Caco-2 (cell line): ENCODE measurements at places on chromosomes 16 and 17. TPM values are rescaled to one million over a fixed set of nuclear protein-coding genes. Genes with fewer than 3 reads are reported as not detected.
A peak's percentile ranks its signal among the peaks of the same experiment; 100 is the strongest.

The ODAD4 gene
- total RNA-seq: 0.98 and 1.3 TPM in 2 replicates

DNA sequence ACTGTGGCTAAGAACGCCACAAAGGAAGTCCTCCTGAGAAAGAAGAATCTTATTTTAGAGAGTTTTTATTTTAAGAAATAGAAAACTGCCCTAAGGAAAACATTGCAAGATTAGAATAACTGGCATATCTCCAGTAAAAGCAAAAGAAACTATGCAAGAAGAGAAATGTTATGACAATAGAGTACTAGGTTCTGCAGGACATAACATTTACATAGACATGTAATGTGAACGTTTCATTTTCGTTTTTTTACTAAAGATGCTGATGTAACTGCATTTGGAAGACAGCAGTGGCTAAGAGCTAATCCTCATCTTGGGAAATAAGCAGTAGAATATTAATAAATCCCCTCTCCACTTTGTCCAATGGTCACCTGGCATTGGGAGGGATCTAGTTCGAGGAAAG lies 7.8 kb upstream of the ASGR2 start:
- DNase-seq: no peak
- H3K4me1 ChIP-seq: no peaks in the 10 kb centered on the region
- no peak overlapping the region for H3K27ac ChIP-seq
- no peaks in the 10 kb centered on the region for H3K27me3 ChIP-seq
- no peaks in the 10 kb centered on the region for H3K36me3 ChIP-seq
- no peak overlapping the region for H3K4me3 ChIP-seq

DNA sequence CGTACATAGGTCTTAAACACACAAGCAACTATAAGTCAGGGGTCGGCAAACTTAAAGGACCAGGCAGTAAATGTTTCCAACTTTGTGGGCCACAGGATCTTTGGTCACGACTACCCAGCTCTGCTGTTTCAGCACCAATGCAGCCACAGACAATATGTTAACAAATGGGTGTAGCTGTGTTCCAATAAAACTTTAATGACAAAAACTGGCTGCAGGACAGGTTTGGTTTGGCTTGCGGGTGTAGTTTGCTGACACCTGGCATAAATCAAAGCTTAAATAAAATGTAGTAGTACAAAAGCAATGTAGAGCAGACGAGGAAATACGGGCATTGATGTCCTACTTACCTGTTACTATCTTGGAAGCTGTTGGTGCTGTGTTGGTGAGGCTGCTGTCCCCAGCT lies 84.7 kb downstream of the SLC5A11 start:
- DNase-seq: no peak
- no peaks in the 10 kb centered on the region for H3K4me1 ChIP-seq
- no peaks in the 10 kb centered on the region for H3K27me3 ChIP-seq
- no peak overlapping the region for H3K27ac ChIP-seq

- H3K36me3 ChIP-seq: 0 out of 2 replicates have a peak, but pooled peaks cover 3% of the 10 kb centered on the region
- H3K27ac ChIP-seq: no peak overlapping the region
- no peak for DNase-seq
- H3K4me1 ChIP-seq: no peaks in the 10 kb centered on the region
- H3K27me3 ChIP-seq: no peaks in the 10 kb centered on the region
- no peak overlapping the region for H3K4me3 ChIP-seq
Measured at GRCh38 chr16:70662991-70663523, 16.7 kb downstream of the IL34 start.

The APOBR gene
- total RNA-seq: 0.61 and 0.63 TPM in 2 replicates

GRCh38 chr17:48002916-48003416 lies 32.1 kb downstream of the CDK5RAP3 start:
- no peak overlapping the region for H3K4me3 ChIP-seq
- no peaks in the 10 kb centered on the region for H3K36me3 ChIP-seq

The C16orf92 gene
- not detected in 2 replicates for total RNA-seq

- H3K27me3 ChIP-seq: no peaks in the 10 kb centered on the region
- H3K27ac ChIP-seq: no peak overlapping the region
- no peak for DNase-seq
- H3K4me3 ChIP-seq: no peak overlapping the region
- H3K36me3 ChIP-seq: no peaks in the 10 kb centered on the region
Measured at GRCh38 chr16:87583453-87584131, 18.7 kb upstream of the JPH3 start.

DNA sequence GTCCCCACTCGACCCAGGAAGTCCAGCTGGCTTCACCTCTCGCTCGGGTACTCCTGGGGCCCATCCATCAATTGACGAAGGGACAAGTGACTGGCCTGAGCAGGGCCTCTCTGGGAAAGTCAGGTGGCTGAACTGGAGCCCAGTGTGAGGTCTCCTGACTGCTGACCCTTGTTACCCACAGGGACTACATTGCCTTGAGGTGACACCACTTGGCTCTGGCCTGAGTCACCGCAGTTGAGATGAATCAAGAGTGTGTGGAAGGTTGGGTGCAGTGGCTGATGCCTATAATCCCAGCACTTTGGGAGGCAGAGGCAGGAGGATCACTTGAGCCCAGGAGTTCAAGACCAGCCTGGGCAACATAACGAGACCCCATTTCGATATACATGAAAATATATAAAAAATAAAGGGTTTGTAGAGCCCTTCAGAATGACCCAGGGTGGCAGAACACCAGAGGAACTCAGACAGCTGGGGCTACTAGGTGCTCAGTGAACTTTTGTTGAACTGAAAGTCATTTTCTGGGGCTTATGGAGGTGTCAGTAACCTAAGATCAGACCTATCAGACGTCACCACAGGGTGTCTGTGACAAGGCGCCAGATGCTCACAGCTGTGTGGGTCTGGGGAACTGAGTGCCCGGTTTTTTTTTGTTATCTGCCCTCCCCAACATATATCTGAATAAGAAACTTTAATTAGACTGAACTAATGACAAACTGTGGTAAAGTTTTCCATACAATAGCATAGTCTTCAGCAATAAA lies 14.8 kb upstream of the ZFP90 start:
- H3K4me3 ChIP-seq: no peak overlapping the region
- no peaks in the 10 kb centered on the region for H3K36me3 ChIP-seq

GRCh38 chr16:64153718-64154117 lies 968.1 kb downstream of the CDH11 start:
- H3K4me3 ChIP-seq: no peak overlapping the region
- no peaks in the 10 kb centered on the region for H3K4me1 ChIP-seq
- H3K27ac ChIP-seq: no peak overlapping the region
- no peak for DNase-seq

The TMEM106A gene
- total RNA-seq: 6.9 and 8.0 TPM in 2 replicates

The BCL6B gene
- not detected in 2 replicates for total RNA-seq

GRCh38 chr17:17937201-17937853 lies 34.9 kb downstream of the TOM1L2 start:
- H3K27me3 ChIP-seq: no peaks in the 10 kb centered on the region
- no peak overlapping the region for H3K4me3 ChIP-seq
- no peak for DNase-seq
- H3K36me3 ChIP-seq: no peaks in the 10 kb centered on the region
- H3K27ac ChIP-seq: peak overlapping the region; percentile 76

The SCRN2 gene
- 73.6 and 80.8 TPM in 2 replicates for total RNA-seq

DNA sequence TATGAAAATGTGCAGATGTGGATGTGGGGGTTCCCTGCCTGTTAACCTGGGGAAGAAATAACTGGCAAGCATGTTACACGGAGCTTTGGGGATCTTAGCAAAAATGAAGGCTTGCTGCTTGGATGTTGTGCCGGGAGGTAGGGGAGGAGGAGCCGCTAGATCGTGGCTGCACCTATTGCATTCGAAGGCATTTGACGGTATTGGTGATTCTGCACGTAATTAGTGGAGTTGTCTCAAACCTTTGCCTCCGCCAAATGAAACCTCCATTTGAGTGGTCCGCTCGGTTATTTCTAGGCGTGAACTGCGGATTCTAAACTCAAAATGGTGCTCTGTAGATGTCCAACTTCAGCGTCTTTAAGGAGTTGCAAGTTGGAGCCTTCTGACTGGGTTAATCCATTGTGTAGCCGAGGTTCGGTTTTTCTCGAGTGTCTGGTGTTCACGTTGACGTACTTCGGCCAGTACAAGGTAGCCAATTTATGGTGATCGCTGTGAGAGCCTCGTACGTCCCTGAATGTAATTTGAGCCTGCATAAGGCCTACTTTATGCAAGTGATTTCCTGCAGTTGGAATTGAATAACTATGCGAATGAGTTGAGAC lies 1.5 kb downstream of the TNRC6C start:
- H3K36me3 ChIP-seq: no peaks in the 10 kb centered on the region
- no peaks in the 10 kb centered on the region for H3K27me3 ChIP-seq
- DNase-seq: no peak

The CCDC182 gene
- not detected in 2 replicates for total RNA-seq

The HSD17B2 gene
- 5.1 and 5.2 TPM in 2 replicates for total RNA-seq

DNA sequence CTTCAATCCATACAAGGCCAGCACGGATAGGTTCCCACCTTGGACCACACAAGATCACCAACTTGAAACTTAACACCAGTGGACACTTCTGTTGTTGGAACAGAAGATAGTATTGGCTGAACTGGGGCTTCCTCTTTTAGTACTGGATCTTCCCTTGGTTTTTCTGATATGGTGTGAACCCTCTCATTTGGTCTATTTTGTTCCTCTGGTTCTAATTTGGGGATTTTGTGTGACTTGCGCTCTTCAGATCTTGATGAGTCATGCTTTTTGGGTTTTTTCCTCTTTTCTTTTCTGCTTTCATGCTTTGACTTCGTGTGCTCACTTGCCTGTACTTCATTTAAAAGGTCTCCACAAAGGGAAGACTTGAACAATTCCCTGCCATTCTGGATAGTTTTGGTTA lies 39.0 kb downstream of the SOST start:
- H3K27me3 ChIP-seq: no peaks in the 10 kb centered on the region
- no peaks in the 10 kb centered on the region for H3K36me3 ChIP-seq
- no peak for DNase-seq
- peak overlapping the region; percentile 69 for H3K27ac ChIP-seq
- H3K4me3 ChIP-seq: no peak overlapping the region
- 0 out of 2 replicates have a peak, but pooled peaks cover 4% of the 10 kb centered on the region for H3K4me1 ChIP-seq

DNA sequence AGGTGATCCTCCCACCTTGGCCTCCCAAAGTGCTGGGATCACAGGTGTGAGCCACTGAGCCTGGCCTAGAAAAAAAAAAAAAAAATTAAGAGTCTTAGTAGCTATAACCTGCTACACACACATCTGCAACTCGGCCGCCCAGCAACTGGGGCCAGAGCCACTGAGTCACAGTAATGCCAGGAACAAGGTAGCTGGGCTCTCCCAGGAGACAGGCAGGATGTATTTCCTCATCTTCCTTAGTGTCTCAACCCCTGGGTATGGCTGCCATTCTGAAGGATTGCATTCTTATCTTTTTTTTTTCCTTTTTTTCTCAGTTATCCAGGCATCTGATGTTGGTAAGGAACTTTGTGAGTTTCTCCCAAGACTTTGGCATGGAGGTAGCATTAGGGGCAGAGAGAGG lies 7.1 kb upstream of the PSMD3 start:
- DNase-seq: no peak
- H3K36me3 ChIP-seq: no peaks in the 10 kb centered on the region
- no peak overlapping the region for H3K27ac ChIP-seq
- H3K27me3 ChIP-seq: no peaks in the 10 kb centered on the region

The PLLP gene
- total RNA-seq: 53.0 and 54.0 TPM in 2 replicates

DNA sequence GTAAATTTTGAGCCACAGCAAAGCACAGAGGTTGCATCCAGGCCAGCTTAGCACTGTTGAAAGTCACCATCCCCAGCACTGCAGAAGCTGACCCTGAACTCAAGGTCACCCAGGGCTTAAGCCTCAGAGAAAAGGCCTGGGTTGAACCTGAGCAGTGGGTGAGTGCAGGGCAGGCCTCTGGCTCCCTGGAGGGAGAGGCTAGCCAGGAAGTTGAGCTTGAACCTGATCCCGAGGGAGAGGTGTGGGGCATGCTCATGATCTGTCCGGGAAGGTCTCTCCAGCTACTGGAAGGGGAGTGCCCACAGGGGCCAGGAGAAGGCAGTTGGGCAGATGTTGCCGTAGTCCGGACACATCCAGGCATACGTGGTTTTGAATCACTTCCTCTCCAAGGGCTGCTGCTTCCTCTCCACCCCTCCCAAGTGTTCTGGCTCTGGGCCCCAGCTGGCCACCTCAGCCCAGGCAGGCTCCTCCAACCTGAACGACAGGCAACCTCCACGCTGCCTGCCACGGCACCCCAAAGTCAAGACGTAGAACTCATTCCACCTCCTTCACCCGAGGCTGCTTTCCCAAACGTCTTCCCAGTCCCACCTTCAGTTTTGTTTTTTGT lies 18.4 kb downstream of the CARHSP1 start:
- DNase-seq: no peak

DNA sequence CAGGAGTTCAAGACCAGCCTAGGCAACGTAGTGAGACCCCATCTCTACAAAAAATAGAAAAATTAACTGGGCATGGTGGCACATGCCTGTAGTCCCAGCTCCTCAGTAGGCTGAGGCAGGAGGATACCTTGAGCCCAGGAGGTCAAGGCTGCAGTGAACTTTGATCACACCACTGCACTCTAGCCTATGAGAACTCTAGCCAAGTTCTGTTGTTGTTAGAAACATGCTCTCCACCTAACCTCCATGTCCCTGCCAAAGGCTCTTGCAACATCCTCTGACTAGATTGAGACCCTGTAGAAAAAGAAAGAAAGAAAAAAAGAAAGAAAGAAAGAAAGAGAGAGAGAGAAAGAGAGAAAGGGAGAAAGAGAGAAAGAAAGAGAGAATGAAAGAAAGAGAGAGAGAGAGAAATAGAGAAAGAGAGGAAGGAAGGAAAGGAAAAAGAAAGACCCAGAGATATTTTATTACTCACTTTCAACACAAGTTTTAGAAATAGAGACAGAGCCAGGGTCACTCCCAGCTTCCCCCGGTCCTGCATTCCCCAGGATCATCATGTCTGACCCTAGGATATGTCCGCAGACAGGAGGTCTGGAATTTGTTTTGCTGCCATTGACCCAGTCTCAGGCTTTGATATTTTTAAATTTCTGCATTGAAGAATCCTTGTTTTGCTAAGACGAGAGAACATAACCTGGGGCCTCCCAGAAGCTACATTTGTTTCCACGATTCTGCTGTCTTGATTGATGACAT lies 376.5 kb upstream of the CDH5 start:
- H3K27ac ChIP-seq: no peak overlapping the region
- no peaks in the 10 kb centered on the region for H3K27me3 ChIP-seq
- no peak for DNase-seq
- no peak overlapping the region for H3K4me3 ChIP-seq
- H3K36me3 ChIP-seq: no peaks in the 10 kb centered on the region
- no peaks in the 10 kb centered on the region for H3K4me1 ChIP-seq

DNA sequence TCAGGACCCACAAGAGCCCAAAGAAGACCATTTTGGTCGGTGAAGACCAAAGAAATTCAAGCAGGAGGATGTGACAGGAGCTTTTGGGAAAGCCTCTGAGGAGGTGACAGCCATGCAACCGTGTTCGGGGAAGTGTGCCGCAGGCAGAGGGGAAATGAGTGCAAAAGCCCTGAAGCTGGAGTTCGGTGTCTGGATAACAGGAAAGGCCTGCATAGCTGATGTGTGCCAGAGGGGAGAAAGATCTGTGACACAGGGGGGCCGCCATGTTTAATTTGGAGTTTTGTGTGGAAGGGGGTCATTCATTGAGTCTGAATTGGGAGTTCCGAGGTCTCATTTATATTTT lies 870 bp upstream of the ZC3H7A start:
- peak overlapping the region; percentile 93 for H3K4me3 ChIP-seq
- peaks cover 17% of the 10 kb centered on the region for H3K4me1 ChIP-seq
- no peak for DNase-seq
- peak overlapping the region; percentile 91 for H3K27ac ChIP-seq

The VTN gene
- total RNA-seq: 273 and 298 TPM in 2 replicates
